ENCODE measurements at places on chromosomes 1 and 21.
A peak's percentile ranks its signal among the peaks of the same experiment; 100 is the strongest.

DNA sequence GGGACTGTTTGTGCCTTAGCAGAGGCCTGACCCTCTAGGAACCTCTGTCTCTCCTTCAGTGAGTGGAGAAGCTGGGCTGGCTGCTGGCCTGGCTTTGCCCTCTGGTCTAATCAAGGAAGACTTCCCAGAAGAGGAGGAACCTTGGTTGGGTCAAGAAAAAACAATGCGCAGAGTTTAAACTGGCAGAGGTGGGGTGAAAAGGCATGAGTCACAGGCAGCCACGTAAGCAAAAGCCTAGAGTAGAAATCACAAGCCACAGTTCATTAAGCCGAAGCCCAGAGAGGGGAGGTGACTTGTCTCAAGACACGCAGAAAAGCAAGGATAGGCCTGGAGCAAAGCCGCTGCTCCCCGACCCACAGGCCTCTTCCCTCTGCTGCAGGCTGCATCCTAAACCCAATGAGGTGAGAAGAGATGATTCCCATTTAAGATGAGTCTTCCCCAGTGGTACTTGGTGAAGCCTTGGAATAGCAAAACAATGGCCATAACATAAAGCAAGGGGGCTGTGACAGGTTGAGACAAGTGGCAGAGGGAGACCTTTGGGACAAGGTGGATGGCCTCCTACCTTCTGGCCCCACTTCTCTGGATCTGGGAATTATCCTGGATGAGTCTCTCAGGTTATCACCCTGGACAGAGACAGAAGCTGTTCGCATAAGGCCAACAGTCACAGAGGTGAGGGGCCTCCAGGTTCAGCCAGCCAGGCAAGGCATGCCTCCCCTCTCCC is 7.7 kb downstream of the PDZK1IP1 start:
- DNase-seq, result no peak

DNA sequence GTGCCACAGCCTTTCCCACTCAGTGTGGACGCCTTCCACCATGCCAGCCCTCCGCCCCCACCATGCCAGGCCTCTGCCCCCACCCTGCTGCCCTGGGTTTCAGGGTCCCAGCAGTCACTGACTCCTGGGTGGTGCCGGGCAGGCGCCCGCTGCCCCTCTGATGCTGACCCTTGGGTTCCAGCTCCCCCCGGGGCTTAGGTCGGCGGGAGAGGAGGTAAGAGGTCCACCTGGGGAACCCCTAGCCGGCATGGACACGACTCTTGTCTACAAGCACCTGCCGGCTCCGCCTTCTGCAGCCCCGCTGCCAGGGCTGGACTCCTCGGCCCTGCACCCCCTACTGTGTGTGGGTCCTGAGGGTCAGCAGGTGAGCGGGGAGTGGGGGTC is 7.0 kb upstream of the PFKL start:
- no peak for DNase-seq

GRCh38 chr1:218865591-218865990 is 308.1 kb upstream of the LYPLAL1 start:
- no peak for DNase-seq

GRCh38 chr1:246582301-246583055 is 16.2 kb downstream of the CNST start:
- DNase-seq, result no peak

- DNase-seq, result no peak
Observed at GRCh38 chr21:42970946-42971653, 3.3 kb upstream of the PKNOX1 start.

DNA sequence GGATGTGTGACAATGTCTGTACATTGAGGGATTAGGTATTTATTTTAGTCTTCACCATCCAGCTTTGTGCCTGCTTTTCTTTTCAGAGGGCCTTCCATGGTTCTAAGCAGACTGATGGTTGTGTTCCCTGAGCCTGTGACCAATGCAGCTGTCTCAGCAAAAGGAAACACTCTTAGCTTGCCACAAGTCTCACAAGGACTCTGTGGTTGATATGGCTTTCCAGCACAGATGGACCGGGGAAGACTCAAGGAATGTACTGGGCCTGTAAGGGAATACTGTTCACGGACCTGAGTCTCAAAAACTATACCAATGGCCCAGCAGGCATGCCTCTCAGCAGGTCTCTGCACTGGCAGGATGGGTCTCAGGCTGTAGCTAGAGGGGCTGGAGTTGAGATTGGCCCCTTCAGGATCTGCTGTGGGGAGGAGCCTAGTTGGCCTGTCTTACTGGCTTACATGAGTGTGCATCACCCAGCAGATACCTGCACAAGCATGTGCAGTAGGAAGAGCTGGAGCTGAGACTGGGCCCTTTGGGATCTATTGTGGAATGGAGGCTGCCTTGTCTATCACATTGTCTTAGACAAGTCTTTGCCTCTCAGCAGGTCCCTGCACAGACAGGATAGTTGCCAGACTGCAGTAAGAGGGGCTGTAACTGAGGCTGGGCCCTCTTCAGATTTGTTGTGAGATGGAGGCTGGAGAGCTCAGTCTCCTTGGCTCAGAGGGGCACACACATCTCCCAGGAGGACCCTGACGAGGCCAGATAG is 52.0 kb upstream of the PDC start:
- DNase-seq, result no peak

- DNase-seq, result no peak
Observed at GRCh38 chr1:56200896-56201295, 378.5 kb downstream of the PLPP3 start.

GRCh38 chr1:37400466-37401225 is 73.7 kb upstream of the ZC3H12A start:
- no peak for DNase-seq

GRCh38 chr1:153790966-153791647 is 15.9 kb downstream of the SLC27A3 start:
- DNase-seq, result no peak

GRCh38 chr1:16009030-16009460 is 5.0 kb downstream of the SRARP start:
- DNase-seq, result peak; percentile 76

DNA sequence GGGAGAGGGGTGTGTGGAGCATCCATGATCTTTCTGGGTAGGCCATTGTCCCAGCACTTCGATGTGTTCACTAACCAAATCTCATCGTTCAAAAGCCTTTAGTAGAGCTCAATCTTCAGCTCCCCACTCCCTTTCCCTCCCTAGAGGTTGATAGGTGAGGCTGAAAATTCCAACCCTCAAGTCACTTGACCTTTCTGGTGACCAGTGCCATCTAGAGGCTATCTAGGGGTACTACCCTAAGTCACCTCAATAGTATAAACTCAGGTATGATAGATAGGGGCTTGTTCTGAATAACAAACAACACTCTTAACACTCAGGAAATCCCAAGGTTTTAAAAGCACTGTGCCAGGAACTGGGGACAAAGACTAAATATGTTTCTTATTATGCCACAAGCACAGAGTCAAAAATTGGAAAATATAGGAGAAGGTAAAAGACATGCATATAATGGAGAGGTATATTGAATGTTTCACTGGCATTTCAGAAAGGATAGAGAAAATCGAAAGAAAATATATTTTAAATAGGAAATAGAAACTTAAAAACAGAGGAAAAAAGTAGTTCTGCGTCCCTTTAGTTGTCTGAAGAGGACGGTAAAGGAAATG is 42.9 kb upstream of the CD53 start:
- no peak for DNase-seq

- no peak for DNase-seq
Observed at GRCh38 chr1:93723733-93724270, 42.2 kb upstream of the BCAR3 start.

GRCh38 chr21:40646651-40647050 is 200.3 kb downstream of the DSCAM start:
- DNase-seq, result no peak

DNA sequence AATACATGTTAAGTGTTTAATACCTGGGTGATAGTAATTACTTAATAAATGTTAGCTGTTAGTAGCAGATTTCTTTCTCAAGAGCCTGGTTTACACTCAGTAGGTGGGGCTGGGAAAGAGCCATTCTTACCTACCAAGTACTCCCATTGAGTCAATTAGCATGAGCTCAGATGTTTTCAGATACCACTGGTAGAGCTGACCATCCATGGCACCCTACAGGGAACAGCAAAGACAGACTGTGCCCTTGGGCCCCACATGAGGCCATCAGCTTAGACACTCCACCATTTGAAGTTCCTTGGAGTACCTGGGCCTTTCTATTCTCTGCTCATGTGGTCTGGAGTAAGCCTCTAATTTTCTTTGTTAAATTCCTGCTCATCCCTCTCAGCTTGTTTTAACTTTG is 179.3 kb downstream of the CACNA1E start:
- no peak for DNase-seq

- DNase-seq, result no peak
Observed at GRCh38 chr21:29721964-29722363, 217.8 kb downstream of the GRIK1 start.
